Lung (tissue), 17 donors: ENCODE measurements at places on chromosomes 2 and 18. TPM values are rescaled to one million over a fixed set of nuclear protein-coding genes. Genes with fewer than 3 reads are reported as not detected.

DNA sequence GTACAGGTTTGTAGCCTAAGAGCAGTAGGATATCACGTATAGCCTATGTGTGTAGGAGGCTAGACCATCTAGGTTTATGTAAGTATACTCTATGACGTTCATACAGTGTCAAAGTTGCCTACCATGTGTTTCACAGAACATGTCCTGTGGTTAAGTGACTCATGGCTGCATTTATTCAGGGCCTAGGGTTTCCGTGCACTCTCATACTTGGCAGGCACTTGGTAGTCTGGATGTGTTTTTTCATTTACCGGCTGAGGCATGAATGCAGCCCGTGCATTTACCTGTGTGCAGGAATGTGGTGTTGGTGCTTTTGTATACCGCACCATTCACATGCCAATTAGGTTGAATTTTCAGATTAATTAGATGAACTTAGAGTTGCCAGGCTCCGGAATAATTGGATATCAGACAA, 43.4 kb downstream of the MYL12B start:
- DNase-seq, result no peak

DNA sequence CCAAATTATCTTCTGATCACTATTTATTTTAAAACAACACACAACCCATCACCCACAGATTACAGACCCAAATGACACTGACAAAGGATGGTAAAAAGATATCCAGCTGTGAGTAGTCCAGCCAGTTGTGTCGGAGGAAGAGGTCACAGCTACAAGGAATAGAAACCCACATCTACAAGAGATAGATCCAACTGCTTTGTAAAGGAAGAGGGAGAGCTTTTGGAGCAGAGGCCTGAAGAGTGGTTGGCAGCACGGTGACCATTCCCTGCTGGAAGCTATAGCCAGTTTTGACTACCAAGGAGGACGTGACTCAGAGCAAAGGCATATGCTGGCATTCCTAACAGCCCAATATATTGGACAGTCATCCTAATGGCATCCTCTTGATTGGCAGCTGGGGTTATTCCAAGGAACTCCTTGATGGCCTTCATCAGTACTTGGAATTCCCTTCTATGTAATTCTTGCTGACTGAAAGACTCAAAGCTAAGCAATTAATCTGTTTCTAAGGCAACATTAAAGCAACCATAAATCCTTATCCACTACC, 17.1 kb downstream of the SLC8A1 start:
- no peak for DNase-seq

DNA sequence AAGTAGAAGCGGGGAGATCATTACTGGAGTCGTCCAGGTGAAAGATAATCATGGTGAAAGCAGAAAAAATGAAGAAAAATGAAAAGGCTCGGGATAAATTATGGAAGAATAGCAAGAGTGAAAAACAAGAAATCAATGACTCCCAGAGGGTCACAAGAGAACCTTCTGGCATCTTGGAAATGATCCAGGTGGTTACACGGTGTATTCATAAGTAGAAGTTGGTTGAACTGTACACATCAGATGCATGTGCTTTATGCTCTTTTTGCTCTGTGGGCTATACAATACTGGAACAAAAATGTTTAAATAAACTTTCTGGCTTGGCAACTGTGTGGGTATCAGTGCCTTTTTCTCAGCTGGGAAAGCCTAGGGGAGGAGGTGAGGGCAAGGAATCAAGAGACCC, 348.9 kb downstream of the RND3 start:
- no peak for DNase-seq

Gene ACADL
- 34.8 TPM for total RNA-seq

GRCh38 chr2:220259662-220260061, 632.2 kb downstream of the SLC4A3 start:
- no peak for DNase-seq

Gene CDK15
- 2.3 TPM for total RNA-seq

GRCh38 chr18:73850782-73851181, 296.9 kb downstream of the FBXO15 start:
- no peak for DNase-seq
